ENCODE measurements at places on chromosomes 5 and 9. TPM values are rescaled to one million over a fixed set of nuclear protein-coding genes. Genes with fewer than 3 reads are reported as not detected.

The ADCY2 gene
- not detected for total RNA-seq

The IFNE gene
- total RNA-seq = not detected

The FOXD4 gene
- 0.07 TPM for total RNA-seq

The GABBR2 gene
- 0.75 TPM for total RNA-seq

The OTULIN gene
- total RNA-seq = 32.9 TPM

The SLC27A6 gene
- total RNA-seq = not detected

DNA sequence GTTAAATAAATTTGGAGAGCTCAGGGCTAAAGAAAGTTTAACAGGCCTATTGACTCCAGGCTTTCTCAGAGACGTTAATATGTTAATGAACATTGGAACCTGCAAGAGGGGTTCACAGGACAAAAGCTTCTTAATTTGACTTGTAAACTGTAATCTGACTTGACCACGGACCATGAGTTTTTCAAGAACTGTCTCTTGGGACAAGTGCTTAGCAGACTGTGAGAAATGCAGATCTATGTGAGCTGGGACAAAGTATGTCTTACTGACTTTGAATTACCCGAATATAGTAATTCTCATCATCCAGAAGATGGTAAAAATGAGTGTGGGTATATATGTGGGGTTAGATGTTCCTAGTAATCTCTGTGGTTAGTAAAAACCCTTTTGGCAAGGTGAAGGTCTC lies 186.6 kb downstream of the ATP10B start:
- DNase-seq = no peak

DNA sequence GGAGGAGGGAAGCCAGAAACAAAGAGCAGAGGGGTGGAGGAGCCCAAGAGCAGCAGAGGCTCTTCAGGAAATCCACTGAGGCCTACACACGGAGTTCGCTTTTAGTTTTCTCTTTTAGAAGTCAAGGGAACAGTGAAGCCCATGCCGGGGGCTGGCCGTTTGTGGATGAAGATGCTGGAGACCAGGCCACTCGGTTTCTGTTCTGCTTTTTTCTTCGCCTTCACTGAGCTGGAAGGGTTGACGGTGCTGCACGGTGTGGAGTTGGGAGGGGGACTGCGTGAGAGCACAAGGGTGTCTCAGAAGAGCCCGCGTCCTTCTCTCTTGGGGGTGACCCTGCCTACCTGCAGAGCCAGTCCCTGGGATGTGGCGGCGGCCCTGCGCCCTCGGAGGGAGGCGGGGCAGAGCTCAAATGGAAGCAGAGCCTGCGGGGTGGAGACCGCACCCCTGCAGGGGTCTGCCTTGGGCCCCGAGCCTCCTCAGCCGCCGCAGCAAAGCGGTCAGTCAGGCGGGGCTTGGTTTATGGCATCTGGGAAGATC lies 68.5 kb upstream of the CACNA1B start:
- DNase-seq = no peak

DNA sequence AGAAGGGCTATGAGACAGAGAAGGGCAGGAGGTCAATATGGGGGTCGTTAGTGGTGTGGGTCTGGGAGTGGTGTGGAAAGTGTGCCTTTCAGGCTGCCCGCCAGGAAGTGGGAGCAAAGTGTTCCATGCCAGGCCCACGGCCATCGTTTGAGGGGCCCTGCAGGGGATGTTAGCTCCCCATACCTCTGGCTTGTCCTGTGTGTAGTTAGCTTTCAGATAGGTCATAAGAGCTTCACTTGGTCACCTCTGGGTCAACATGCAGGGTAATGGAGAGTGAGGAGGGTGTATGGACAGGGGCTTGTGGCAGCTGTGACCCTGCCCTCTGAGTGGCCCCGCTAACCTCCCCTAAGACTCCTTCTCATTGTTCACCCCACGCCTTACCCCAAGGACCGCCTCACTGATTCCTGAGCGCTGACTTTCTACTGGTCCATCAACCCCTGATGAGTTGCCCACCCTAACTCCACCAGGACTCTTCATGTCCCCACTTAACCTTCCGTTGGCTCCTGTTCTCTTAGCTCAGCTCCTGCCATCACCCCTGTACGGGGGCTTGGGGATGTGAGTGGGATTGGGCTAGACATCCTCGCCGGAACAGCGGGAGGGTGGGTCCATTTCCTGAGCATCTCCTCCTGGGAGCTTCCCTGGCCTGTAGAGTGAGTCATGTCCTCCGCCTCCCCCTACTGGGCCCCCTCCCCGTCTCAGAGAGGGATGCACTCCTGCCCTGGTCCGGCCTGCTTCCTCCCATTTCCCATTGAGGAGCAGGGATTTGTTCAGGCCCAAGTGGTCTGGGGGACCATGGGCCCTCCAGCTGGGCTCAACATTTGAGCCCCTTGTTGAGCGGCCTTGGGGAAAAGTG lies 125.7 kb downstream of the FGF18 start:
- DNase-seq = no peak

DNA sequence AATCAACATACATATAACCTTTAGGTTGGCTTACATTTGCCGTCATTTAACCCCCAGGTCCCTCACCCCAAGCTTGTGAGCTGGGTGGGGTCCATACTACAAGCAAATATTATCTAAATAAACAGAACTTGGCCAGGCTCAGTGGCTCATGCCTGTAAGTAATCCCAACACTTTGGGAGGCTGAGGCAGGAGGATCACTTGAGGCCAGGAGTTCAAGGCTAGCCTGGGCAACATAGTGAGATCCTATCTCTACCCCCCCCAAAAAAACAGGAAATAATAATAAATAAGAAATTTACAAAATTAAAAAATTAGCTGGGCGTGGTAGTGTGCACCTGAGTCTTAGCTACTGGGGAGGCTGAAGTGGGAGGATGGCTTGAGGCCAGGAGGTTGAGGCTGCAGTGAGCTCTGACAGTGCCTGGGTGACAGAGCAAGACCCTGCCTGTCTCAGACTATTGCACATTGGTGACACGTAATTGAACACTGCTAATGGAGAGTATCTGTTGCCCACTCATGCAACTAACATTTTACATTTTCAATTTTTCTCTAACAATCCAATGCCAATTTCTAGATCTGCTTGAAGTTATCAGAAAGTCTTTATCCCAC lies 18.9 kb downstream of the FNBP1 start:
- DNase-seq = no peak

- no peak for DNase-seq
Measured at GRCh38 chr5:162202285-162202880, 134.8 kb downstream of the GABRG2 start.

DNA sequence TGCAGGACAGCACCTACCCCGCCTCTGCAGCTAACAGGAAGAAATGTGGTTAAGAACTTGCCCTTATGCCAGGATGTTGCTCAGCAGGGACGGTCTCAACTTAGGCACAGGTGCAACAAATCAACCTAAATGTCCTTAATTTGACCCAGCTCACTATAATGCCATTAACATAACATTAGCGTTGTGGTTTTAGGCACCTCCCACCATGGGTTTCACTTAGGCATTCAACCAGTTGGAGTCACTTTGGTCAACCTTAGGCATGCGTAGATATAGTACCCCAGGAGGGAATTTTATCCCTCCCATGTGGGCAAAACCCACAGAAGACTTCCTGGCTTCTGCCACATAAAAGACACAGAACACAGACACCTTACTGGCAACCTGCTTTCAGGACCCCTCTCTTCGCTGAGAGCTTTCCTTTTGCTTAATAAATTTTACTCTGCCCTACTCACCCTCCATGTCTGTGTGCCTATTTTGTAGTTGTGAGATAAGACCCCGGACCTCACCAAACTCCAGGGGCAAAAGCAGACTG lies 8.7 kb upstream of the ERAP1 start:
- DNase-seq = no peak

DNA sequence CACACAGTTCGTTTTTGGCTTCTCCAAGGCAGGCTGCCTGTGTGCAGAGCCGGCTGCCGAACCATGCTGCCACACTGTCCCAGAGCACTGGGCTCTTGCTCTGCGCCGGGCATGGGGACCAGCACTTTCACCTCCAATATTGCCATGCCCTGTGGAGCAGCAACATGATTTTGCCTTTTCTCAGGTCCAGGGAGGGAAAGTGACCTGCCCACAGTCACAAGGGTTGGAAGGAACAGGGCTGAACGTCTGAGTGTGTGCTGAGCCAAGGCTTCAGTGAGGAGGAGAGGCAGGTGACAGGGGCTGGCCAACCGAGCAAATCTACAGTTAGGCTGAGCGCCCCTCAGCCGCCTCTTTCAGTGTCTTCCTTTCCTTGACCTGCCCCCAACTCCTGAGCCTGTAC lies 34.0 kb upstream of the SYNPO start:
- no peak for DNase-seq

Measured in epithelial cell of proximal tubule (primary cell).